ENCODE measurements at places on chromosomes 1 and 21.

GRCh38 chr1:119822406-119822805 lies 11.1 kb upstream of the REG4 start:
- DNase-seq, result no peak

DNA sequence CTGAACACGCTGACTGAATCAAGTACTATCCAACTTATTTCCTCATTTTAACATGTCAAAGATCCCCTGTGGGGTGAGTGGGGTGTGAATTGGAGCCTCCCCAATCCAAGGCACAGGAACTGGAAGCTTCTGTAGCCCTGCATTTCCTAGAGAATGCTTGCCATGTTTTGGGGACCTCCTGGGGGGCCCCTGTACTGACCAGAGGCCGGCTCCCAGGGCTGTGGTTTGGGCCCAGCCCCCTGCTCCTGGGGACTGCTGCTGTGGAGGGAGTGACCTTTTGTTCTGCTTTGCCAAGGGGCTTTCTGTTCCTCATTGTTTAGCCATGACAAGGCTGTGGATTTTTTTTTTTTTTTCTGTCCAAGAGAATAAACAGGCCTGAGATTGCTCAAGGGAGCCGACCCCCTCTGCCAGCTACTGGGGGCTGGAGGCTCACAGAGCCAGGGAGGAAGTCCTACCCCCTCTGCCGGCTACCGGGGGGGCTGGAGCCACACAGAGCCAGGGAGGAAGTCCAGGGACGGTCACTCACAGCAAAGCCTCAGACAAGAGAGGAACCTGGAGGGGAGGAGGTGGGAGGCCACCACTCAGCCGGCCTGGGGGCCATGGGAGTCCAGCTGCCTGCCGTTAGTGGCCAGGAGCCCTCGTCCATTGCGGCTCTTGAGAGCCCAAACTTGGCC lies 17.4 kb downstream of the TNFRSF1B start:
- no peak for DNase-seq

DNA sequence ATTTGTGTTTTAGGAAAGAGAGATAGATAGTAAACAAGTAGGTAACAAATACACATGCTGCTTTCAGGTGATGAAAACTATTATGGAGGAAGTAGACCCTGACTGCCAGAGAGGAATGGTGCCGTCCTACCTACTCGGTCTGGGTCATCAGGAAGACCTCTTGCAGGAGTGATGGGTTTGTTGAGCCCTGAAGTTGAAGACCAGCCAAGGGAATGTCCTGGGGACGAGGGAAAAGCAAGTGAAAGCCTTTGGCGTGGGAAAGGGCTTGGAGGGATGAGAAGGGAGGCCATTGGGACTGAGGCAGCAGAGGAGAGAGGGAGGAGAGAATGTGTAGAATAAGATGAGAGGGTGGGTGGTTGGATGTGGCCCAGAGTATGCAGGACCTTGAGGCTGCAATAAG lies 379.5 kb upstream of the USP24 start:
- DNase-seq, result no peak

GRCh38 chr1:6508154-6508815 lies 16.8 kb upstream of the PLEKHG5 start:
- no peak for DNase-seq

DNA sequence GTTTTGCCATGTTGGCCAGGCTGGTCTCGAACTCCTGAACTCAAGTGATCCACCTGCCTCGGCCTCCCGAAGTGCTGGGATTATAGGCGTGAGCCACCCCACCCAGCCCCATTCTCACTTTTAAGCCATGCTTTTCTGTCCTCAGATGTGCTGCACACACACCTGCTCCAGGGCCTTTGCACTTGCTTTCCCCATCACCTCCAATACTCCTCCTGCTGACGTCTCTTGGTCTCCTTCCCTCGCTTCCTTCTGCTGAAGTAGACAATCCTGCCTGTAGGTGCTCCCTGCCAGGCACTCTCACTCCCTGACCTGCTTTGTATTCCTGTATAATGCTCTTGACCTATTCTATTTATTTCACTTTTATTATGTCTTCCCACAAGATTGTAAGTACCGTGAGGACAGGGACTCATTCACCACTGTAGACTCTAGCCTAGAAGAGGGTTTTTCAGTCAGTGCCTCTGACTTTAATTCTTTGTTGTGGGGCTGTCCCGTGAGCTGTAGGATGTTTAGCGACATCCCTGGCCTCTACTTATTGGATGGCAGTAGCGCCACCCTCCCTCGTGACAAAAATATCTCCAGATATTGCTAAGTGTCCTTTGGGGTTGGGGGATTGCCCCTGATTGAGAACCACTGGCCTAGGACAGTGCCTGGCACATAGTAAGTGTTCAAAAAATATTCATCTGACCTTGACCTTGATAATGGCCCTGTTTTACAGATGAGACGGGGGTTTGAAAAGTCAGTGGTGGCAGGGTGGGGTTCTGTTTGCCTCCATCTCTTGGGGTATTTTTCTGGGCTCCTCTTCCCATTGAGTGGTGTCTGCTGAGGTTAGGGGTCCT lies 4.6 kb downstream of the TNFRSF1B start:
- DNase-seq, result no peak

GRCh38 chr1:209023790-209024189 lies 559.7 kb upstream of the CAMK1G start:
- no peak for DNase-seq

Measured in stimulated activated CD8-positive, alpha-beta memory T cell treated with anti-CD3 and anti-CD28 coated beads, Interleukin-15, amount 100 ng/mL, for 4 hours (primary cell).